ENCODE measurements at places on chromosomes 7 and 10.

- DNase-seq = no peak
Observed at GRCh38 chr10:17041626-17042520, 87.7 kb downstream of the CUBN start.

GRCh38 chr7:108340856-108341411 lies 115.3 kb downstream of the NRCAM start:
- no peak for DNase-seq

DNA sequence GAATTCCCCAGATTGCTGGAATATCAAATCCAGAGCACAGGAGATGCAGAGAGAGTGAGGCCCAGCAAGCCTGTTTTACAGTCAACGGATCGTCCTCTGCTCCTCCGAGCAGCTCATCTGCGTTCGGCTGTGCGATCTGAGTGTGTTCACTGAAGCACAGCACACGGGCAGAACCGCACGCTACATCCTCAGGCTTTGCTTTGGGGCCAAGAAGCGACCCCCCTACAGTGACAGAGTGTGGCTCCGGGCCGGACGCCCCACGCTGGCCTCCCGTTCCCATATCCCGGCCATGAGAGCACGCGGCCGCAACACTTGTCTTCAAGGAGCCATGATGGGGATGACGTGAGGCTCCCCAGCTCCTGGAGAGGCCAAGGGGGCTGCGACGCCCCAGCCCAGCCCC lies 431.4 kb downstream of the DNAJB6 start:
- no peak for DNase-seq

DNA sequence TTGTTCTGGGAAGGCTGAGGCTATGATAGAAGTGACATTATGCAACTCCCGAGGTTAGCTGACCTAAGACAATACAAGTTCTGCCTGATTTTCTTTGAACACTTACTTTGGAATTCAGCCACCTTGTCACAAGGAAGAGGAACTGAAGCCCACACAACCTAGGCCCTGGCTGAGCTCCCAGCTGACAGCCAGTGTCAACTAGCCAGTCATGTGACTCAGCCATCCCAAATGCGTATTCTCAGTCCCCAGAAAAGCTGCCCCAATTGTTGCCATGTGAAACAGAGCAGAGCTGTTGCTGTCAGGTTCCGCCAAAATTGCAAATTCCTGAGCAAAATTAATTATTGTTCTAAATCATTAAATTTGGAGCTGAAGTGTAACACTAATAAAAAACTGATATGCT lies 1010.0 kb downstream of the XPNPEP1 start:
- no peak for DNase-seq

GRCh38 chr7:40231796-40232195 lies 97.0 kb downstream of the SUGCT start:
- DNase-seq = no peak

DNA sequence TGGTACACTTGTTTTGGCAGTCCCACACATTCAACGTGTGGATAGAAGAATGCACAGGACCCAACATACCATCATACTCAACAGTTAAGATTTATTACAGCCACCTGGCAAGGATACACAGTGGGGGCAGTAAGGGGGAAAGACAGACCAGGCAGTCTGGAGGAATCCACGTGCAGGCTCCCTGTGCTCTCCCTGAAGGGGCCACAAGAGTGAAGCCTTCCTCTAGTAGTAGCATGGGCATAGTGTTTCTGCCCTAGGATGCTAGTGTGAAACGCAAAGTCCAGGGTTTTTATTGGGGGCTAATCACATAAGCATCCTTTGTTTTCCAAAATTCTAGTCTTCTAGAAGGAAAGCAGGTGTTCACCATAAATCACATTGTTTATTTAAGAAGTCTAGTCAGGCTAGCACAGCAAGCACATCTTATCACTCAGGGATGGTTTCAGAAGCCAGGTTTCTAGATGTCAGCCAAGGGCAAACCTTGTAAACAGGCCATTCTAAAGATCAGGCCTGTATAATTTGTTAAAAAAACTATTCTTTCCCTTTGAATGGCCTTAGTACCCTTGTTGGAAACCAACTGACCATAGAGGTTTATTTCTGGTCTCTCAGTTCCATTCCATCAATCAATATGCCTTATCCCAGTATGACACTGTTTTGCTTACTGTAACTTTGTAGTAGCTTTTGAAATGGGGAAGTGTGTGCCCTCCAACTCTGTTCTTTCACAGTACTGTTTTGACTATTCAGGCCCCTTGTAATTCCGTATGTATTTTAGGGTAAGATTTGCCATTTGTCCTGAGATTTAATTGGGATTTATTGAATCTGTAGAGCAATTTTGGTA lies 12.4 kb upstream of the TFAM start:
- no peak for DNase-seq

GRCh38 chr7:73809467-73809951 lies 21.3 kb upstream of the CLDN4 start:
- DNase-seq = no peak

Data from NB4 (cell line).